ENCODE measurements at places on chromosomes 4 and X. TPM values are rescaled to one million over a fixed set of nuclear protein-coding genes. Genes with fewer than 3 reads are reported as not detected.

USP17L25 gene
- not detected for total RNA-seq

- no peak for DNase-seq
Measured at GRCh38 chr4:68349279-68349648, 626 bp downstream of the YTHDC1 start.

DNA sequence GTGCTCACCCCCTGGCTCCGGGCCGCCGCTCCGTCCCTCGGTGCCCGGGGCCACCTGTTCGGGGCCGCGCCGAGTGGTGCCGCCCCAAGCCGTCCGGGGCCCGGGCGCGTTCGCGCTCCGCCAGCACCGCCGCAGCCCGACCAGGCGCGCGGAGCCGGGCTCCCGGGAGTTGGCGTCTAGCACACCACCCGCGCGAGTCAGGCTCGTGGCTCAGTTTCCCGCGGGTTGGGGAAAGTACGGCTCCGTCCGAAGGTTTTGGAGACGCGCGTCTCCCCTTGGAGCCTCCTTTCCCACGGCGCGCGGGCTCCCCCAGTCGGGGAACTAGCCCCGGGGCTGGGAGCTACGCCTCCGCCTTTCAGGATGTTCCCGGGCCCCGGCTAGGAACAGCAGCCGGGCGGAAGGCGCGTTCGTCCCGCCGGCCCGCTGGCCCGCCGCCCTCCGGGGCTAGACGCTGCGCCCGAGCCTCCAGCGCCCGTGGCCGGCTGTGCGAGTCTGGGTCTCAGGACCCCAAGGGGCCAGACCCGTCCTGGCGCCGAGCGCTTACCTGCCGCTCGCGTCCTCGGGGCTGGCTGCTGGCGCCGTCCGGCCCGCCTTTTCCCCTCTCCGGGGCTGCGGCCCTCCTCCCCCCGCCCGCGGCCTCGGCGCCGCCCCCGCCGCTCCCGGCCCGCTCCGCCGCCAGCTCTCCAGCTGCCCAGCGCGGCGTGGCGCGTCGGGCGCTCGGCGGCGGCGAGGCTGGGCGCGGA is at the start of gene ADGRG2:
Gene ADGRG2 (minus strand): TSS at position 571 of the 743 bp plus-strand sequence. CDS start 53,634 bp downstream, outside the sequence.
- DNase-seq = peak; percentile 18

DNA sequence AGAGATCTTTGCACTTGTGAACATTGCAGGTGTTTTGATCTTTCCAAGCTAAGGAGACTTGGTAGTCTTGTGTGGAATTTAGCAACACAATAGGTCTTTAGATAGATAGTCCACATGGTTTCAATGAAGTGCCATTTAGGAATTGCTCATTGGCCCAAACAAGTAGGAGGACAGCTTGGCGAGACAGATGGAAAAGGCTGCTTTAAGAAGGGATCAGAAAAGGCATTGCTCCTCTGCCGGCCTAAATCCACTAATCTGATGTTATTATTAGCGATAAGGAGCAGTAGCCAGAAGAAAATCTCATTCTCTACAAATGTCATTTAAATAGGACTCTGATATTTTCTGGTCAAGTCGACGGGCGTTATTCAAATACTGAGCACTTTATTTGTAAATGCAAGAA is 99.7 kb downstream of the AFF2 start:
- no peak for DNase-seq

- no peak for DNase-seq
Measured at GRCh38 chr4:150150629-150151062, 72.4 kb downstream of the DCLK2 start.

DNA sequence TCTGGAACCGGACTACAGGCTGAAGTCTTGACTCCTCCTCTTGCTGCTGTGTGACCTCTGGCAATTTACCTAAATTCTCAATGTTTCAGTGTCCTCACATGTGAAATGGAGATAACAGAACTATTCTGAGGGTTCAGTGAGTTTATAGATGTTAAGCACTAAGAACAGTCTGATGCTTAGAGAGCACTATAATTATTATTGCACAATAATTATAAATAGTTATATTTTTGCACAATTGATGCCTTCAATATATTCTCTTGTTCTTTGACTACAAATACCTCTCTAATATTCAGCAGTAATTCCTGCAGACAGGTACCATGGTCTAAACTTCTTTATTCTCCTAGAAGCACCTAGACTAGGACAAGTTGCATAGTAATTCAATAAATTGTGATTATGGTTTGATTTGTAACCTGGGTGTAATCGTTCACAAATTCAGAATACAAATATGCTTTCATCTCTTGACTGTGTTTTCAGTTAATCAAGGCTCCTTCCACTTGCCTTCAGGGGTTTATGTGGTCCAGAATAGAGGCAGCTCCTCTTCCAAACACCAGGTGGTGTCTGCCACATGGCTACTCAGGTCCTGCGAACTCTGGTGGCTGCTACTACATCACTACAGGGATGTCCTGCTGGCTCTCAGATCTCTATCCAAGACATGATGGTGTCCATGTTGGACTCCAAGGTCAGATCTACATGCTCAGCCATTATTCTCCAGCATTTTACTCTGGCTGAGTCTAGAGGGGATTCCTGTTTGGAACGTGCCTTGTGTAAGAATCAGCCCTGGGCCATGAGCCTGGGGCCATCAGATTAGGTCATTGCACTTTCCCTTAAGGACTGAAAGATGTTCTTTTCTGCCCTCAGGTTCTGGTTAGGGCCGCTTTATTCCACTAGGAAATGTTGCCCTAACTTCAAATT is 103.4 kb downstream of the QRFPR start:
- peak; percentile 47 for DNase-seq

All from mucosa of descending colon (tissue), 3 donors.